ENCODE measurements at places on chromosomes 16 and 17. TPM values are rescaled to one million over a fixed set of nuclear protein-coding genes. Genes with fewer than 3 reads are reported as not detected.

GRCh38 chr17:77203436-77203835 lies 62.7 kb downstream of the SEC14L1 start:
- DNase-seq: no peak

GRCh38 chr16:86984991-86985647 lies 332.1 kb downstream of the C16orf95 start:
- no peak for DNase-seq

- no peak for DNase-seq
Observed at GRCh38 chr17:6559753-6560215, 3.4 kb upstream of the PITPNM3 start.

DNA sequence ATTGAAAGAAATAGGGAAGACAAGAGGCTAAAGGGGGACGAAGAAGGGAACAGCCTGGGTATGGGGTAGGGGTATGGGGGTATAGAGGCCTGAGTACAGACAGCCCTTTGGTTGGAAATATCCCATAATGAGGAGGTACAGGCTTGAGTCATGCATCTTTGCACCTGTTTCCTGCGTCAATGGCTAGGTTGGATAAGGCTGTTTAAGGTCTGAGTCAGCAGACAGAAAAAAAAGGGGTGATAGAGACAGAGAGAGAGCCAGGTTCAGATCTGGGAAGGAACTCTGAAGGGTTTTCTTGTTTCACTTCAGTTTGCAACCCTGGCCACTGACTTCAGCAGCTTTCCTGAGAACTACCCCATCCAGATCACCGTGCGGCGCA lies 8.5 kb downstream of the FNDC8 start:
- no peak for DNase-seq

- DNase-seq: no peak
Observed at GRCh38 chr16:68214726-68215125, 21.2 kb downstream of the ESRP2 start.

IRX5 gene
- total RNA-seq: not detected

GP1BA gene
- total RNA-seq: not detected

NUDT21 gene
- total RNA-seq: 74.9 TPM

DNA sequence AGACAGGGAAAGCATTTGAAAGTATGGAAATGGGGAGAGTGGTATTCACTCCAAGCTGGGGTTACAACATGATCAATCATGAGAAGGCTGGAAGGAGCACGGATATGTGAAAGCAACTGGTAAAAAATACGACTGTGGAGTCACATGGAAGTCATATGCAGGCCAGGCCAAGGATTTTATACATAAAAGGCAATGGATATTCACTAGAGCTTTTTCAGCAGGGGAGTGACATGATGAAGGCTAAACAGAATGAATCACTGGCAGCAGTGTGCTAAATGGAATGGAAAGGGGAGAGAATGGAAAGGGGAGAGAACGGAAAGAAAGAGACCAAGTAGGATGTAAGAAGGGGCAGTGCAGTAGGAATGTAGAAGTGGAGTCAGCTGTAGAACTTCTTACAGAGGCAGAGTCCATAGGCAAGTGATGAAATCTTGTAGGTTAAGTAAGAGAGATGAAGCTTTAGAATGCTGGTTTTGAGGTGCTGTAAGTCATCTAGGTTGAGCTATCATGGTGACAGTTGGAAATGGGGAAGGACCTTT lies 13.0 kb upstream of the NETO2 start:
- no peak for DNase-seq

Measured in mucosa of descending colon (tissue), 3 donors.